ENCODE measurements at places on chromosomes 12 and 14. TPM values are rescaled to one million over a fixed set of nuclear protein-coding genes. Genes with fewer than 3 reads are reported as not detected.

DNA sequence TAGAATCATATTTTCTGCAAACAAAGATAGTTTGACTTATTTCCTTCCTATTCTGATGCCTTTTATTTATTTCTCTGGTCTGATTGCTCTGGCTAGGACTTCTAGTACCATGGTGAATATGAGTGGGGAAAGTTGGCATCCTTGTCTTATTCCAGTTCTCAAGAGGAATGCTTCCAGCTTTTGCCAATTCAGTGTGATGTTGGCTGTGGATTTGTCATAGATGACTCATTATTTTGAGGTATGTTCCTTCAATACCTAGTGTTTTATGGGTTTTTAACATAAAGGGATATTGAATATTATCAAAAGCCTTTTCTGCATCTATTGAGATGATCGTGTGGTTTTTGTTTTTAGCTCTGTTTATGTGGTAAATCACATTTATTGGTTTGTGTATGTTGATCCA is 139.4 kb upstream of the CNTN1 start:
- no peak overlapping the region for H3K4me3 ChIP-seq
- H3K4me1 ChIP-seq, result no peaks in the 10 kb centered on the region
- no peaks in the 10 kb centered on the region for H3K27me3 ChIP-seq
- no peak overlapping the region for H3K27ac ChIP-seq
- H3K36me3 ChIP-seq, result no peaks in the 10 kb centered on the region

- no peak overlapping the region for H3K27ac ChIP-seq
- H3K4me1 ChIP-seq, result no peaks in the 10 kb centered on the region
- no peak for DNase-seq
- H3K36me3 ChIP-seq, result no peaks in the 10 kb centered on the region
- H3K4me3 ChIP-seq, result no peak overlapping the region
- H3K27me3 ChIP-seq, result no peaks in the 10 kb centered on the region
Observed at GRCh38 chr14:88346048-88346639, 23.1 kb upstream of the KCNK10 start.

DNA sequence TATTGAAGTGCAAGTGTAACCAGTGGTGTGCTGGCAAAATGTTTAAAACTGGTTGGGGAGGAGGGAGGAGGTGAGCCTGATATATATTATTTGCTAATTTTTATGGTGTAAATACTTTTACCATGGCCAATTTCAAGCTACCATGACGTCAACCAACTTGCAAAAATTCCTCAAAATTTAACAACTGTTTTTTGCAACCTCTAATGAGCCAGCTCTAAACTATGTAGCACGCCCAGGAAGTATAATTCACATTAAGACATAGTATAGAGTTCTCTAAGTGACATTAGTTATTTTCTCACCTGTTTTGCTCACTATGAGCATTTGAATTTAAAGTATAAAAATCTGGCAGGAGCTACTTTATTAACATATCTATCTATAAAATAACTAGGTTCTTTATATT is 41.4 kb downstream of the ATL1 start:
- H3K27me3 ChIP-seq, result no peaks in the 10 kb centered on the region
- H3K27ac ChIP-seq, result no peak overlapping the region
- no peaks in the 10 kb centered on the region for H3K4me1 ChIP-seq
- no peak overlapping the region for H3K4me3 ChIP-seq

DNA sequence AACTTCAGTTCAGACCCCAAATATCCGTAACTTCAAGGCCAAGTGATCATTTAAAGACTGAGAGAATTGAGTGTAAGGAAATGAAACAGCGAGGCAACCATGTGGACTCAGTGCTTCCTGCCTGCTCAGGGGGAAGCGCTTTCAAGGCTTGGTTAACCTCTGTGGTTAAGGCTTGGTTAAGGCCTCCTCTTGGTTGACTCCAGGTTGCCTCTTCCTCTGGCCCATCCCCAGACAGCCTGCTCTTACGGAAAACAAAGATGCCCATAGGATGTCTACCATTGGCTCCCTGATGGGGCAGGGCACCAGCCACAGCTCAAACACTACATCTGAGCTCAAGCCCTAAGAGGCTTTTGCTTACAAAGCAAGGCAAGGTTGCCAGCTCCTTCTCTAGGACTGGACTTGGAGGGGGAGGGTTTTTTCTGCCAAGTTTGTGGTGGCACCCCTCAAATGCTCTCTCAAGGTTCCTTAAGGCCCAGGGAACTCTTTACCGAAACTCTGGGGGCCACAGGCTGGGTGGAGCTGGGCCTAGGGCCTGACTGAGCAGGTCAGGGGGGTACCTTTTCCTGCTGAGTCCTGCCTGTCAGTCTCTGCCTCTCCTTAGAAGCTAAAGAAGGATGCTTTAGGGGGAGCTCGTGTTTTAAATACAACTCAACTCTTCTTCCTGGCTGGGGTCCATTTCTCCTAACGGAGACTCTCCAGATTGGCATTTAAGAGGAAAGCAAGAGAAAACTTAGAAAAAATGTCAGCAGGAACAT is 13.7 kb downstream of the COL2A1 start:
- H3K27ac ChIP-seq, result no peak overlapping the region
- no peaks in the 10 kb centered on the region for H3K27me3 ChIP-seq
- no peak overlapping the region for H3K4me3 ChIP-seq
- H3K4me1 ChIP-seq, result no peaks in the 10 kb centered on the region

DNA sequence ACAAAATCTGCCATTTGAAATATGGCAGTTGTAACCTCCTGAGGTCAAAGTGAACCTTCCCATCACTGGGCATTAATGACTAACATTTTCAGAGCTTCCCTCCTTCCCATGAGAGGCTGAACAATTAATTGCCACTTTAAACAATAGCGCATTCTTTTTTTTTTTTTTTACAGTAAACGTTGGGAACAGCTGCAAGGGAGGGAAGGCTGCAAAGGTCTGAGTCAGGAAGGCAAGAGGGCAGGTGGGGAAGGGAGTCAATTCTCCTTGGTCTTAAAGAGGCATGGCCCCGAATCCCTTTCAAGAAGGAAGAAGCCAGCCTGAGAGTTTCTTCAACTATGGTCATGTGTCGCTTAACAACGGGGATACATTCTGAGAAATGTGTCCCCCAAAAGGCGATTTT is 41.0 kb upstream of the PLEKHG3 start:
- H3K4me3 ChIP-seq, result no peak overlapping the region
- DNase-seq, result peak; percentile 46
- no peaks in the 10 kb centered on the region for H3K27me3 ChIP-seq
- H3K27ac ChIP-seq, result no peak overlapping the region
- no peaks in the 10 kb centered on the region for H3K4me1 ChIP-seq
- no peaks in the 10 kb centered on the region for H3K36me3 ChIP-seq

- peaks cover 8% of the 10 kb centered on the region for H3K4me1 ChIP-seq
- H3K36me3 ChIP-seq, result no peaks in the 10 kb centered on the region
- no peak overlapping the region for H3K27ac ChIP-seq
- no peaks in the 10 kb centered on the region for H3K27me3 ChIP-seq
- DNase-seq, result no peak
- H3K4me3 ChIP-seq, result no peak overlapping the region
Observed at GRCh38 chr12:75444429-75445136, 36.0 kb upstream of the GLIPR1 start.

DNA sequence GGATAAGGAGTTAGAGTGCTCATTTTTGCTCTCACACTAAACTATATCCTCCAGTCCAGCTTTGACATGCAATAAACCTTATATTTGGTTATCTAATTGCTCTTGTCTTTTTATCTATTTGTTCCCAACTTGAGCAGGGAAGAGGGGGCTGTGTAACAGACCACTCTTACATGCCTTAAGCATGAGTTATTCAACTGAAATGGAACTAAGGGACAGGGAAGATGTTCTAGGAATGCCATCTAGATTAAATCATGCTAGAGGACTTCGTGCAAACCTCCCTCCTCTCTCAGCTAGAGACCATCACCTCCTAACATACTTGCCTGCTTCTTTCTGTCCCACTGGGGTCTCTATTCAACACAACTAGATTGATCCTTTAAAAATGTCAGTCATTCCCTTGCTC is 20.6 kb downstream of the SPX start:
- no peaks in the 10 kb centered on the region for H3K36me3 ChIP-seq
- no peak overlapping the region for H3K4me3 ChIP-seq
- no peaks in the 10 kb centered on the region for H3K27me3 ChIP-seq

DNA sequence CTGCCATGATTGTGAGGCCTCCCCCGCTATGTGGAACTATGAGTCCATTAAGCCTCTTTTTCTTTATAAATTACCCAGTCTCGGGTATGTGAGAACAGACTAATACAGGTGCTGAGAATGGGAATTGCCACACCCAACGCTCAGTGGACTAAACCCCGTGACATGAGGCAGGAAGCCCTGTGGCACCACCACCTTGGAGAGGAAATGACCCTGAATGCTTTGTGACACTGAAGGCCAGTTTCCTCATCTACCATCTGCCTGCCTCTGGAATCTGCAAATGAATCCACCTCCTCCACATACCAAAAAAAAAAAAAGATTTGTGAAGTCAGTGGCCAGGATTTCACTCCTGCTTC is 41.6 kb downstream of the NT5DC3 start:
- H3K36me3 ChIP-seq, result no peaks in the 10 kb centered on the region
- H3K27ac ChIP-seq, result peak overlapping the region; percentile 20
- DNase-seq, result no peak
- no peaks in the 10 kb centered on the region for H3K27me3 ChIP-seq
- H3K4me1 ChIP-seq, result peaks cover 9% of the 10 kb centered on the region
- no peak overlapping the region for H3K4me3 ChIP-seq

- H3K27me3 ChIP-seq, result no peaks in the 10 kb centered on the region
- peaks cover 4% of the 10 kb centered on the region for H3K4me1 ChIP-seq
- H3K4me3 ChIP-seq, result no peak overlapping the region
- no peaks in the 10 kb centered on the region for H3K36me3 ChIP-seq
Observed at GRCh38 chr14:76931631-76932402, 96.7 kb downstream of the IRF2BPL start.

- no peak overlapping the region for H3K4me3 ChIP-seq
- no peak overlapping the region for H3K27ac ChIP-seq
- DNase-seq, result no peak
- H3K36me3 ChIP-seq, result no peaks in the 10 kb centered on the region
- H3K27me3 ChIP-seq, result no peaks in the 10 kb centered on the region
- no peaks in the 10 kb centered on the region for H3K4me1 ChIP-seq
Observed at GRCh38 chr12:28027328-28027727, 54.8 kb upstream of the PTHLH start.

DNA sequence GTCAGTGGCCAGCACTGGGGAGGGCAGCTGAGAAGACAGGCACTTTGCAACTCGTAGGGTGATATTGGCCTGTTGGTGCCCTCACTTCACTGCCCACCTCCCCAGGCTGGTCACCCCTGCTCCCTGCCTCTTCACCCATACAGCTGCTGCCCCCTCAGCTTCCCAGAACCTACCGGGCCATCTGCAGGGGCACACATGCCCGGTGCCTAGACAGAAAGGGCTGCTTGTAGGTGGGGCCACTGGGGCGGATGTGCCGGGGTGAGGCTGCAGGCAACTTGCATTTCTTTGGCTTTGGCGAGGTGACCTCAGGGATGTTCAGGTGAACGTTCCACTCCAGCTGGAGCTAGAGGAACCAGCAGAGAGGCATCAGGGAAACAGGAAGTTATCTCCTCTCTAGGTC is 17.2 kb downstream of the FAM186B start:
- DNase-seq, result no peak
- H3K4me1 ChIP-seq, result peaks cover 7% of the 10 kb centered on the region
- no peaks in the 10 kb centered on the region for H3K27me3 ChIP-seq
- H3K27ac ChIP-seq, result no peak overlapping the region
- no peaks in the 10 kb centered on the region for H3K36me3 ChIP-seq

DNA sequence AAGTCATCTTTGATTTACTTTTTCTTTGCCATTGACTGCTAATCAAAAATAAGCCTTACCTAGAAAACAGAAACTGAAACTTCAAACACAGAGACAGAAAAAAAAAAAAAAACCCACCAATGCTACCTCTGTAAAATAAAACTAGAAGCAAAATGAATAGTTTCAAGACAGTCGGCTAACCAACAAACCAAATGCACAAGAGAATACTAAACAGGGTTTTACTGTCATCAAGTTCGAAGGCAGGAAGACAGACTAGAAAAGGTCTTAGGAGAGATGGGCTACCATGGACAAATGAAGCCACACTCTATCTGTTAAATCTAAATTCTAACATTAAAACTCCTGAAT is 59.5 kb downstream of the SEL1L start:
- H3K27me3 ChIP-seq, result no peaks in the 10 kb centered on the region
- H3K36me3 ChIP-seq, result no peaks in the 10 kb centered on the region
- no peak overlapping the region for H3K4me3 ChIP-seq
- peak overlapping the region; percentile 28 for H3K27ac ChIP-seq
- no peak for DNase-seq

- no peaks in the 10 kb centered on the region for H3K4me1 ChIP-seq
- no peaks in the 10 kb centered on the region for H3K36me3 ChIP-seq
- no peak overlapping the region for H3K4me3 ChIP-seq
Observed at GRCh38 chr12:22248571-22249115, 85.9 kb downstream of the ST8SIA1 start.

DNA sequence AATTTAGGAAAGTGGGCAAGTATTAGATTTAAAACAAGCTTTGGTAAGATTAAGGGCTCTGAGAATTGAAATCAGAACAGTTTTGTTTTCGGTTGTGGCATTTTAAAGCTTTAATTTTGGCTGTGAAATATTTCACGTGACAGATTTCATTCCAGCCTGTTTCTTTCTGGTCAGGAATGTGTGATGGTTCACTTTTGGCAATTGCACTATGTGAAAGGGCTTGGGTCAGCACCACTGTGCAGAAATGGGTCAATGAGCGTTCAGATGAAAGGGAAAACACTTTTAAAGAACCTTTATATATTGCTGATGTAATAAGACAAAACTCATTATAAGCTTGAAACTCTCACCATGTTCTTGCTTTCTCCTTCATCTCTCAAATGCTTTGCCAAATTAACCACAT is 17.1 kb downstream of the NUBPL start:
- H3K36me3 ChIP-seq, result no peaks in the 10 kb centered on the region
- no peaks in the 10 kb centered on the region for H3K27me3 ChIP-seq

- H3K27me3 ChIP-seq, result no peaks in the 10 kb centered on the region
- H3K4me1 ChIP-seq, result no peaks in the 10 kb centered on the region
- DNase-seq, result no peak
- H3K36me3 ChIP-seq, result no peaks in the 10 kb centered on the region
Observed at GRCh38 chr12:90627180-90627896, 327.6 kb downstream of the CCER1 start.

Gene CHST11
- polyA plus RNA-seq, result 2.0 TPM

Gene GLIPR1L2
- 0.65 TPM for polyA plus RNA-seq

Gene FOXA1
- not detected for polyA plus RNA-seq

Gene ERP27
- polyA plus RNA-seq, result 35.3 TPM

Gene COX6A1
- polyA plus RNA-seq, result 1,697 TPM

Gene MUCL1
- not detected for polyA plus RNA-seq

Gene HOXC5
- polyA plus RNA-seq, result 0.24 TPM

Measured in kidney (tissue), 22 donors.